ENCODE measurements at places on chromosomes 12 and 14.

GRCh38 chr12:62689042-62689839 lies 222.6 kb downstream of the MON2 start:
- no peak for DNase-seq

GRCh38 chr14:92409043-92409442 lies 86.1 kb downstream of the SLC24A4 start:
- no peak for DNase-seq

GRCh38 chr14:90556012-90556477 lies 159.2 kb downstream of the CALM1 start:
- no peak for DNase-seq

GRCh38 chr12:66380769-66381535 lies 78.7 kb downstream of the HELB start:
- no peak for DNase-seq

- DNase-seq: no peak
These were observed 51.5 kb upstream of the RAP1B start for GRCh38 chr12:68559246-68559645.

- DNase-seq: no peak
These were observed 8.8 kb downstream of the SERPINA10 start for GRCh38 chr14:94284221-94284620.

- DNase-seq: no peak
These were observed at the start of gene IKZF4 for GRCh38 chr12:56020423-56021184. IKZF4 (plus strand) TSS chr12:56021043; CDS start chr12:56021494, 451 bp downstream.

- DNase-seq: no peak
These were observed at the start of gene OR4K5 for GRCh38 chr14:19920021-19920657. OR4K5 (plus strand) TSS chr14:19920607; CDS start chr14:19920607, 0 bp downstream.

DNA sequence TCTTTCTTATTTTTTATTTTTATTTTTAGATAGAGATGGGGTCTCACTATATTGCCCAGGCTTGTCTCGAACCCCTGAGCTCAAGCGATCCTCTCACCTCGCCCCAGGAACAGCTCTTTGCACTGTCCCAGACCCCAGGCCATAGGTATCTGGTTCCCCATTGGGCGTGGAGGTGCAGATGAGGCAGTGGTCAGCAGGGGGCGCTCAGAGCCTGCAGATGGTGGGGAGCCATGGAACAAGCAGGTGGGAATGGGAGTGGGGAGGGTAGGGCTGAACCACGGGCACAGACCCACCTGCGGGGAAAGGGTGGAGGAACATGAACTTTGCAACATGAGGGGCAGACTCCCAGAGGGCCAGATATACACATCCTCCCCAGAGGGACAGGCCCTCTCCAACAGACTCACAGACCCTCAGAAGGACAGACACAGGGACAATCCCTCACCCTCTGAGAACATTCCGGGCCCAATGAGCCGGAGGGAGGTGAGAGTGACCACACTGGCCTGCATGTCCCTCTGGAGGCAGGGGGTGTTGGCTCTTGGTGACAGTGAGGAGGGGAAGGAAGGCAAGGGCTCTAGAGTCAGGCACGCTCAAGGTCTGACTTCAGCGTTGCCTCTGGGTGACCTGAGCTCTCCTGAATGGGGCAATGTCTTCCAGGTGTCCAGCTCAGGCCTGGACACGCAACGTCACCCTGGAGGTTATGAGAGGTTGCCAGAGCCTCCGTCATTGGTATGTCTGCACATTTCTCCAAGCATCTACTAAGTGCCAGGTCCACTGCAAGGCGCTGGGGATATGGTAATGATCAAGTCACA lies 34.9 kb downstream of the KRT80 start:
- no peak for DNase-seq

GRCh38 chr14:61121355-61121787 lies 140.3 kb downstream of the SLC38A6 start:
- peak; percentile 74 for DNase-seq

DNA sequence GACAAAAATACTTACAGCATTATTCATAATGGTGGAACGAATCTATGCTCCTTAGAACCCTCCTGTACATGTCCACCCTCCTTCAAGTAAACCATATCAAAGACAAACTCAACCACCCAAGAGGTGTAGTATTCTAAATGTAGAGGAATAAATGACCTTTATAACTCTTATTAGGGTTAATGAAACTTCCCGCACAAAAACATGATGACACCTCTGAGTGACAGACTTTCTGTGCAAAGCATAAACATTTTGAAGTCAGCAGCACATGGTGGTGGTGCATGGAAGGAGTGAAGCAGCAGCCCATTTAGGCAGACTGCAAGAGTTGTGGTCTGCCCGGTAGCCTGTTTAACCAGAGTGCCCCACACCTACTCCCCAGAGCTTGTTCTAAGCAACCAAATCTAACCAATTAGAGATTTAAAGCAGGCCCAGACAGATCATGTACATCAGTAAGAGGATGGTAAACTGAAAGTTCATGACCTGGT lies 615 bp upstream of the ASB8 start:
- DNase-seq: no peak

DNA sequence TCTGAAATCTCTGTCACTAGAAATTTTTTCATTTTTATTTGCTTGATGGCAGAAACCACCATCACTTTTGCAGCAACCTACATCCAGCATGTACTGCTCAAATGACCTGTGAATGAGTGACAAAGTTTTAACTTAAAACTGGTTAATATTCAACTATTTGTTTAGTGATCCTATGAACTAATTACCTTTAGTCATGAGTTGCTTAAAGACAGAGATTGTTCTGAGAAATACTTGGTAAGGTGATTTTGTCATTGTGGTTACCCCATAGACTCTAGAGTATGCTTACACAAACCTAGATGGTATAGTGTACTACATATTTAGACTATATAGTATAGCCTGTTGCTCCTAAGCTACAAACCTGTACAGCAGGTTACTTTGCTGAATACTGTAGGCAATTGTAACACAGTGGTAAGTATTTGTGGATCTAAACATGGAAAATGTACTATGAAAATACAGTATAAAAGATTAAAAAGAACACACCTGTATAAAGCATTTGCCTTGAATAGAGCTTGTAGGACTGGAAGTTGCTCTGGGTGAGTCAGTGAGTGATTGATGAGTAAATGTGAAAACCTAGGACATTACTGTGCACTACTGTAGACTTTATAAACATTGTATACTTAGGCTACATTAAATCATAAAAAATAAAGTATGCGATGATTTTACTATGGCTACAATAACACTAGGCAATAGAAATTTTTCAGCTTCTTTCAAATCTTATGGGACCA lies 256.6 kb upstream of the PPFIA2 start:
- DNase-seq: no peak

- DNase-seq: no peak
These were observed 3.8 kb downstream of the RAPGEF3 start for GRCh38 chr12:47754881-47755280.

GRCh38 chr14:70893062-70893845 lies 14.0 kb upstream of the PCNX1 start:
- DNase-seq: no peak

- no peak for DNase-seq
These were observed 94.6 kb upstream of the SCAF11 start for GRCh38 chr12:46084666-46085631.

GRCh38 chr14:23136566-23137133 lies 17.6 kb upstream of the CEBPE start:
- no peak for DNase-seq

DNA sequence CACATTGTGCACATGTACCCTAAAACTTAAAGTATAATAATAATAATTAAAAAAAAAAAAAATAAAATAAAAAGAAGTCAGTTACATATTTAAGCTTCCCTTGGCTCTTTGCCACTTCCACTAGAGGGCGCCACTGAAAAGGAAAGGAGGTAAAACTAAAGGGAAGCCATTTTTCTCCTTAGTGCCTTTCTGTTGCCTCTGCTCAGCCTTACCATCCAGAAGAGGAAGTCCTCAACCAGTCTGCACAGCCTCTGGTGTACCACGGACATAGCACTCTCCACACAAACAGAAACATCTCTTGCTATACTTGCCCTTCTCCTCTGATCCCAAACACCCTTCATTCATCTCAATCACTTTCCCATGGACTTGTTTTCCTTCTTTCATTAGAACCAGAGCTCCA lies 169.0 kb upstream of the EEA1 start:
- peak; percentile 30 for DNase-seq

- DNase-seq: no peak
These were observed 74.6 kb downstream of the BRMS1L start for GRCh38 chr14:35900741-35901140.

DNA sequence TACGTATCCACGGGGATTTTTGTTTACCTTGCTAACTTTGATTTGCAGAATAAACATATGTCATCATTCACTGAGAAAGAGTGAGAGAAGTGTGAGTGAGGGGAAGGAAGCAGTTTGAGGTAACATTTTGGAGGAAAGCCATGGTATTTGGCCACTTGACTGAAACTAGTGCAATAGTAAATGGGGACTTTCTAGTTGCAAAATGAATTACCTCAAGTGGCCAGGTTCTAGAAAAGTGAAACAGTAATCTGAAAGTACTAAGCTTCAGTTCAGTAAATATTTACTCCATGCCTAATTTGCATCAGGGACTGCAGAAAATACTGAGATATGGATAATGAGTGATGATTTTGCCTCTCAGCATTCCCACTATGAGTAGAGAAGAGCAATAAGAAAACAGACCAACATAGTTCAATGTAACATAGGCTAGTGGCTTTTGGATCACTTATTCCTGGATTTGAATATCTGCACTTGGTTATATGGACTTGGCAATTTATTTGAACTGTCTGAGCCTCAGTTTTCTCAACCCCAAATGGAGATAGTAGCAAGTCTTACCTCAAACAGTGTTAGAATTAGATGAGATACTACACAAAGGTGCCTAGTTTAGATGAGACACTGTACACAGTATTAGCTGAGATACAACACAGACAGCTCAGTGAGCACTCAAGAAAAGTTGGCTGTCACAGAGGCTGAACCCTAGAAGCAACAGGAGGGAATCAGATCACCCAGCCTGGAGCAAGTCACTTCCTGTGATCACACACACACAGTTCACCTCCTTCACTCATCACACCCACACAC lies 439.1 kb downstream of the NPAS3 start:
- no peak for DNase-seq

DNA sequence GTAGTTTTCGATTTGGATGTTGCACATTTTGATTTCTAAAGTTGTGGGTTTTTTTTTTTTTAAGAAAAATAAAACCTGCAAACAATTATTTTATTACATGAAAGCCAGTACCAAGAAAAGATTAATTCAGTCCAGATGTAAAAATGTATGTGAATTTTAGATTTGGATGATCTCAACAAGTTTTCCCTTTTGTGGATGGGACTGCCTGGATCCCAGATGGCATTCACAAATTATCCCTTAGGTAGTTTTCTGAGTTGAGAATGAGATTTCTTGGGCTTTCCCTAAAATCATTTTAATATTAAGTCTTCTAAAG lies 2.8 kb downstream of the FRMD6 start:
- DNase-seq: no peak

GRCh38 chr14:90850487-90850886 lies 34.3 kb upstream of the TTC7B start:
- DNase-seq: no peak

DNA sequence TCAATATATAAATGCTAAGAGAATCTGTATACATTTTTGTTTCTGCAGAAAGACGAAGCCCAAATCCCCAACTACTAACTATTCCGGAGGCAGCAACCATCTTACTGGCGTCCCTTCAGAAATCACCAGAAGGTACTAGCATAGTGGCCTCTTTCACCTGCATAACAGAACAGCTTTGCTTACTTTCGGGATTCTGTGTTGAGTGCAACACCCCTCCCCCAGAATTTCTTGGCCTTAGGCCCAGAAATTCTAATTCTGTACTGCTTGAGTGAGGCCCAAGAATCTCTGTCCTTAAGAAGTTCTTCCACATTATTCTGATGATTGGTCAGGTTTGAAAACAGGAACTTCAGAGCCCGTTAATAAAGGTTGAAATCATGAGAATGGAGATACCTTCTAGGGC lies 2.9 kb downstream of the SPX start:
- no peak for DNase-seq

DNA sequence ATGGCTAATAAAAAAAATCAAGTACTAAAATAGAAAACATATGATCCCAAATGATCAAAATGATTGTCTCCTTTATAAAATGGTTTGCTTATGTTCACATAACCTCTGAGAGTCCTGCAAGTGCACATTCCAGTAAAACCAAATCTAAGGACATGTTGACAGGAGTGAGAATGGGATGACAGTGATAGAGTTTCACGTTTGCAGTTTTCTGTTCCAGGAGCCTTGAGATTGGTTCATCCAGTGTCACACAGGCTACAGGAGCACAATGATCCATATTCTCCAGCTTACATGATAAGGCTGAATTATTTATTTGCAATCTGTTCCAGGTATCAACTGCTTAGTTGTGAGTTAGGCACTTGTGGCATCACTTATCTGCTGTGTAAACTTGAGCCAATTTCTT lies 1.5 kb upstream of the GYS2 start:
- DNase-seq: no peak

DNA sequence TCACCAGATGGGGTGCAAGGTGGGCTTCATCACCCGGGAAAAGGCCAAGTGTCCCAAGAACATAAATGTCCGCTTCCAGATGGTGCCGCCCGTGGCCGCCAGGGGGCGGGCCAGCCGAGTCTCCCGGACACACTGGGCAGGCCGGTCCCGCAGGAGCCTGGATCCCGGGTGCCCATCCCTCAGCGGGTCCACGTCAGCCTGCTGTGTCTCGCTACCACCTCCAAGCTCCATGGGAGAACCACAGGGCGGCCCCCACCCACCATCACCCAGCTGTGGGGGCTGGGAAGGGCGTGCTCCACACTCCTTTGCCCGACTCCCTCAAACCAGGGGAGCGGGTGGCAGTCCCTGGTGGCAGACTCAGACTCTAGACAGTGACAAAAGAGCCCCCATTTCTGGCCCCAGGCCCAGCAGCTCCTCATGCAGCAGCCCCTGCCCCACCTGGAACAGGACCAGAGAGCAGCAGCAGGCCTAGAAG lies 22.0 kb upstream of the NUDT14 start:
- no peak for DNase-seq

DNA sequence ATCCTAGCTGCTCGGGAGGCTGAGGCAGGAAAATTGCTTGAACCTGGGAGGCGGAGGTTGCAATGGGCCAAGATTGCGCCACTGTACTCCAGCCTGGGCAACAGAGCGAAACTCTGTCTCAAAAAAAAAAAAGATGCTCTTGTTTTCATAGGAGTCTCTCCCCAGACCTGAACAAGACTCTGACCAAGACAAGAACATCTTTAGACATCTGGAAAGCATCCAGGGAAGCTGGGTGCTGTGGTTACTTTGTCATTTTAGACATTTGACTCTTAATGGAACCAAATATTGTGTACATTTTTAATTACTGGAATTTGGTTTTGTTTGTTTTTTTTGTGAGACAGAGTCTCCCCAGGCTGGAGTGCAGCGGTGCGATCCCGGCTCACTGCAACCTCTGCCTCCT lies 21.1 kb upstream of the ATF1 start:
- no peak for DNase-seq
